ENCODE measurements at places on chromosomes 1 and 21.

- H3K27ac ChIP-seq = no peak overlapping the region
- peaks cover 8% of the 10 kb centered on the region for H3K27me3 ChIP-seq
- H3K4me3 ChIP-seq = no peak overlapping the region
These were observed 250.8 kb downstream of the FOXD2 start for GRCh38 chr1:47688461-47689296.

DNA sequence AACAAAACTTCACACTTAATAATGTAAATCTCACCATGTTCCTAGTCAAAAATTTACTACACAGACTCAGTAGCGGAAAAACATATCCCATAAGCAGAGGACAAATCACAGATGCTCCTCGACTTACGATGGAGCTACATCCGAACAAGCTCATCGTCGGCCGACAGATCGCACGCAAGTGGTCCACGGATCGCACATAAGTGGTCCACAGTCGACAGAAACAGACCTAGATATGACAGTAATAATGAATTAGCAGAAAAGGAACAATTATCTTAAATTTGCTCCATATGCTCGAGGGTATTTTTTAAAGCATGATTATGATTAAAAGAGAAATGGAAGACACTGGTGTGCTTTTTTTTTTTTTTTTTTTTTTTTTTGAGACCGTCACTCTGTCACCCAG is 36.3 kb downstream of the WDR4 start:
- no peaks in the 10 kb centered on the region for H3K27me3 ChIP-seq
- no peaks in the 10 kb centered on the region for H3K4me1 ChIP-seq
- DNase-seq = no peak
- peaks cover 63% of the 10 kb centered on the region for H3K36me3 ChIP-seq
- H3K27ac ChIP-seq = no peak overlapping the region

DNA sequence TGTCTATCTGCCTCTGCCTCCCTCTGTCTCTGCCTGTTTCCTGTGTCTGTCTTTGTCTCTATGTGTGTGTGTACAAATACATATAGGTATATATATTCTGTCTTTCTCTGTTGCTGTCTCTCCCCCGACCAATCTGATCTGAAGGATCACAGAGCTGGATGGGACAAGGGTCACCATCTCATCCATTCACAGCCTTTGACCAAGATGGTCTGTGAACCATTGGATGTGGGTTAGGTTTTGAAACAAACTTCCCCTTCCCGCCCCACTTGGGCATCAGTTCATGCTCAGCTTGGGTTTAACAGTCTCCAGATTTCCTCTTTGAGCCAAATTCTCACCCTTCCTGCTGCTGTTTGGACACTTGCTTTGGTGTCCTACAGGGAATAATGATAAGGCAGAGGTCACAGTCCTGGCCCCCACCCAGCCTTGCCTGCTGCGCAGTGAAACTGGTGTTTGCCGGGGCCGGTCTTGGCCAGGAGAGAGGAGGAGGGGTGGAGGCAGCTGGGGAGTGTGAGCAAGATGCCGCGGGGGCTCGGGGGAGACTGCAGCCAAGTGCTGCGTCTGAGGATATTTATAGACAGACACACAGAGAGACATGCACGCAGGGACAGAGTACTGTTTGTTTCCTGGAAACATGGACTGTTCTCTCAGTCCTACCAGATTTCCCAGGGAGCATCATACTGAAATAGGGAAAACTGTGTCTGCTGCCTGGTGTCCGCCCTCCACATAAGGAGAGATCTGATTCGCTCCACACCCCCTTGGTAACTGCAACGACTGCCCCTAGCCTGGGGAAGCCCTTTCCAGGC is 27.0 kb upstream of the BTG2 start:
- no peaks in the 10 kb centered on the region for H3K27me3 ChIP-seq
- no peaks in the 10 kb centered on the region for H3K36me3 ChIP-seq
- no peak overlapping the region for H3K4me3 ChIP-seq
- peak overlapping the region; percentile 47 for H3K27ac ChIP-seq
- H3K4me1 ChIP-seq = peaks cover 44% of the 10 kb centered on the region

- no peak for DNase-seq
- H3K36me3 ChIP-seq = no peaks in the 10 kb centered on the region
- H3K4me3 ChIP-seq = no peak overlapping the region
- H3K4me1 ChIP-seq = no peaks in the 10 kb centered on the region
These were observed 155.2 kb downstream of the GABPA start for GRCh38 chr21:25890001-25890400.

GRCh38 chr1:89804642-89805237 is 16.1 kb upstream of the LRRC8D start:
- no peaks in the 10 kb centered on the region for H3K27me3 ChIP-seq
- H3K4me3 ChIP-seq = no peak overlapping the region
- peaks cover 3% of the 10 kb centered on the region for H3K4me1 ChIP-seq
- peak; percentile 87 for DNase-seq
- no peaks in the 10 kb centered on the region for H3K36me3 ChIP-seq
- no peak overlapping the region for H3K27ac ChIP-seq

DNA sequence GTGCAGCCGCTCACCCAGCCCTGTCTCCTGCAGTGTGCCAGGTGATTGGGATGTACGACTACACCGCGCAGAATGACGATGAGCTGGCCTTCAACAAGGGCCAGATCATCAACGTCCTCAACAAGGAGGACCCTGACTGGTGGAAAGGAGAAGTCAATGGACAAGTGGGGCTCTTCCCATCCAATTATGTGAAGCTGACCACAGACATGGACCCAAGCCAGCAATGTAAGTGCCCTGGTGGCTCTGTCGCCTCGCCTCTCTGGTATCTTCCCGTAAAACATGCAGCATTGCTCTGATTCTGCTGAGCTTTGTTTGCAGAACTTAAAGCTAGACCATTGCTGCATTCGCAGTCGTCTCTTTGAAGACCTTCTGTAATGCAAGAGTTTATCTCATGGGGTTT is 79.2 kb downstream of the ATP5PO start:
- no peaks in the 10 kb centered on the region for H3K36me3 ChIP-seq
- H3K27ac ChIP-seq = no peak overlapping the region
- H3K4me3 ChIP-seq = no peak overlapping the region
- no peak for DNase-seq
- H3K27me3 ChIP-seq = no peaks in the 10 kb centered on the region

DNA sequence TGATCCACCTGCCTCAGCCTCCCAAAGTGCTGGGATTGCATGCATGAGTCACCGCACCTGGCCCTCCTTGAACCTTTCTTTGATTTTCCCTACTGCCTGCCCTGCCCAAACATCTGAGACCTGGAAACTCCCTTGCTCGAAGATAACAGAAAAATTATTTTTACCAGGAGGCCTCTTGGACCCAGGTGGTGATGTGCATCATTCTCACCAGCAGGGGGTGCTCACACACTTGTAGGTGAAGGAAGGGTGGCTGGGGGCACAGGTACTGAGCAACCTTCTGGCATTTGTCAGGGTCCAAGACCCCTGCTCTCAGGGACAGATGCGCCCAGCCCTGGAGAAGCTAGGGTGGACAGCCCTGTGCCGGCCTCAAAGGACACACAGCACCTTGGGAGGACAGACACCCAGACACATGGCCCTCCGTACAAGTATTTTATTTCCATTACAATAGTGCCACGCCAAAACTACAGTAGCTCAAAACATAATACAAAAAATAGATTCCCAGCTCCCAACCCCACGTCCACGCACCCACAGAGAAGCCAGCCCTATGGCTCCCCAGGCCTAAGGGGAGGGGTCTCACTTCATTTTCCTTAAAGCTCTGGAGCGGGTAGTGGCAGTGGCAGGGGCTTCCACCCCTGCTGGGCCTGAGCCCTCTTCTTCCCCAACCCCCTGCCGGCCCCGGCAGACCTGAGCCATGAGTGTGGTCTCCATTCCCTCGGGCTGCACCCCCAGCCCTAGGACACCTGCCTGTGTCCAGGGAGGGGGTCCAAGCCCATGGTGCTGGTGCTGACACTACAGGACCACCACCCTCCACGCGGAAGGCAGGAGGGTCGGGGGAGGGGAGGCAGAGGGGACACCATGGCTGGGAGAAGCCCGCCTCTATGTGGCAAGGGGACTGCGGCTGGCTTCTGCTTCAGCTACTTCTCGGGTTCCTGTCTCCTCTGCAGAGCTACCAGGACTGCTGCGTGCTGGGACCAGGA is 40.4 kb upstream of the EIF4G3 start:
- H3K27ac ChIP-seq = no peak overlapping the region
- H3K4me1 ChIP-seq = no peaks in the 10 kb centered on the region
- peaks cover 40% of the 10 kb centered on the region for H3K36me3 ChIP-seq
- DNase-seq = peak; percentile 58
- no peaks in the 10 kb centered on the region for H3K27me3 ChIP-seq

GRCh38 chr21:34911360-34911759 is 137.7 kb downstream of the RUNX1 start:
- H3K36me3 ChIP-seq = peaks cover 31% of the 10 kb centered on the region
- H3K4me1 ChIP-seq = peaks cover 48% of the 10 kb centered on the region
- no peak for DNase-seq
- H3K27me3 ChIP-seq = no peaks in the 10 kb centered on the region
- no peak overlapping the region for H3K27ac ChIP-seq

GRCh38 chr1:223620297-223620897 is 45.1 kb downstream of the CAPN8 start:
- H3K4me3 ChIP-seq = no peak overlapping the region
- no peaks in the 10 kb centered on the region for H3K4me1 ChIP-seq
- H3K27me3 ChIP-seq = no peaks in the 10 kb centered on the region
- no peaks in the 10 kb centered on the region for H3K36me3 ChIP-seq

- no peaks in the 10 kb centered on the region for H3K36me3 ChIP-seq
- no peak for DNase-seq
- no peak overlapping the region for H3K4me3 ChIP-seq
- peaks cover 7% of the 10 kb centered on the region for H3K4me1 ChIP-seq
- no peak overlapping the region for H3K27ac ChIP-seq
- peaks cover 53% of the 10 kb centered on the region for H3K27me3 ChIP-seq
These were observed 803 bp upstream of the RHBG start for GRCh38 chr1:156368157-156368658.

GRCh38 chr1:61724506-61724812 is 482 bp downstream of the TM2D1 start:
- H3K27me3 ChIP-seq = no peaks in the 10 kb centered on the region
- H3K36me3 ChIP-seq = peaks cover 11% of the 10 kb centered on the region
- H3K4me3 ChIP-seq = peak overlapping the region; percentile 93
- peak overlapping the region; percentile 91 for H3K27ac ChIP-seq
- H3K4me1 ChIP-seq = peaks cover 17% of the 10 kb centered on the region

- no peaks in the 10 kb centered on the region for H3K27me3 ChIP-seq
- H3K27ac ChIP-seq = no peak overlapping the region
- H3K36me3 ChIP-seq = peaks cover 23% of the 10 kb centered on the region
- DNase-seq = no peak
- H3K4me3 ChIP-seq = no peak overlapping the region
These were observed 90.6 kb downstream of the TRIM11 start for GRCh38 chr1:228315945-228316588.

- H3K4me1 ChIP-seq = peaks cover 55% of the 10 kb centered on the region
- peak overlapping the region; percentile 8 for H3K4me3 ChIP-seq
- no peak for DNase-seq
- no peaks in the 10 kb centered on the region for H3K36me3 ChIP-seq
- H3K27ac ChIP-seq = no peak overlapping the region
These were observed 7.0 kb downstream of the TCHH start for GRCh38 chr1:152107984-152108881.

- H3K4me1 ChIP-seq = no peaks in the 10 kb centered on the region
- no peaks in the 10 kb centered on the region for H3K27me3 ChIP-seq
- no peak overlapping the region for H3K27ac ChIP-seq
- no peak overlapping the region for H3K4me3 ChIP-seq
- DNase-seq = no peak
These were observed 16.4 kb downstream of the CCN1 start for GRCh38 chr1:85596947-85597346.

All from CD4-positive, alpha-beta T cell (primary cell).